ENCODE measurements at places on chromosomes 13 and 19.
A peak's percentile ranks its signal among the peaks of the same experiment; 100 is the strongest.

GRCh38 chr13:49858178-49858856 lies 65.8 kb upstream of the KPNA3 start:
- no peak for DNase-seq

DNA sequence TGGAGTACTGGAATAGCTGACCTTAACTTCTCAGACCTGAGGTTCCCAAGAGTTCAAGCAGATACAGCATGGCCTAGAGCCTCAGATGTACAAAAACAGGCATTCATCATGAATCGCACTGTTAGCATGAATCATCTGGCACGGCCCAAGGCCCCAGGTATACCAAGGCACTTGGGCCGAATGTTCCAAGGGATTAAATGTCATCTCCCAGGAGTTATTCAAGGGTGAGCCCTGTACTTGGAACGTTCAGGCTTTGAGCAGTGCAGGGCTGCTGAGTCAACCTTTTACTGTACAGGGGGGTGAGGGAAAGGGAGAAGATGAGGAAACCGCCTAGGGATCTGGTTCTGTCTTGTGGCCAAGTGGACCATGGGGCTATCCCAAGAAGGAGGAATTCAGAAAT lies 6.3 kb downstream of the KLK3 start:
- no peak for DNase-seq

DNA sequence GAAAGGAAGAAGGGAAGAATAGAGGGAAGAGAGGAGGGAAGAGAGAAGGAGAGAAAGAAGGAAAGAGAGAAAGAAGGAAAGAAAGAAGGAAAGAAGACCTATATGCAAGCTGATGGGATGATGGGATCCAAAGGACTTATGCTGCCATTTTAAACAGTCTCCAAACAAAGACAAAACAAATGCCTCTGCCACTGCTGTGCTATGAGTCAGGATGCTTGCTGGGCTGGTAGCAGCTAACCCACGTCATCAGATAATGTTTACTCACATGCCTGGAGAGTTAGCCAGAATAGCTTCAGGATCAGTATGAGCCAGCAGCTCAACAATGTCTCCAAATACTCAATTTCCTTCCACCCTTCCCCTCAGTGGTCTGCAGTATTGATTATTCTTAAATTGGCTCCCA lies 12.0 kb upstream of the ZNF274 start:
- no peak for DNase-seq

DNA sequence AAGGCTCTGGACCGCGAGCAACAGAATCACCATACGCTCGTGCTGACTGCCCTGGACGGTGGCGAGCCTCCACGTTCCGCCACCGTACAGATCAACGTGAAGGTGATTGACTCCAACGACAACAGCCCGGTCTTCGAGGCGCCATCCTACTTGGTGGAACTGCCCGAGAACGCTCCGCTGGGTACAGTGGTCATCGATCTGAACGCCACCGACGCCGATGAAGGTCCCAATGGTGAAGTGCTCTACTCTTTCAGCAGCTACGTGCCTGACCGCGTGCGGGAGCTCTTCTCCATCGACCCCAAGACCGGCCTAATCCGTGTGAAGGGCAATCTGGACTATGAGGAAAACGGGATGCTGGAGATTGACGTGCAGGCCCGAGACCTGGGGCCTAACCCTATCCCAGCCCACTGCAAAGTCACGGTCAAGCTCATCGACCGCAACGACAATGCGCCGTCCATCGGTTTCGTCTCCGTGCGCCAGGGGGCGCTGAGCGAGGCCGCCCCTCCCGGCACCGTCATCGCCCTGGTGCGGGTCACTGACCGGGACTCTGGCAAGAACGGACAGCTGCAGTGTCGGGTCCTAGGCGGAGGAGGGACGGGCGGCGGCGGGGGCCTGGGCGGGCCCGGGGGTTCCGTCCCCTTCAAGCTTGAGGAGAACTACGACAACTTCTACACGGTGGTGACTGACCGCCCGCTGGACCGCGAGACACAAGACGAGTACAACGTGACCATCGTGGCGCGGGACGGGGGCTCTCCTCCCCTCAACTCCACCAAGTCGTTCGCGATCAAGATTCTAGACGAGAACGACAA lies 1.8 kb downstream of the PCDH17 start:
- DNase-seq, result peak; percentile 71

GRCh38 chr13:72168126-72168855 lies 301.3 kb upstream of the DACH1 start:
- DNase-seq, result no peak

DNA sequence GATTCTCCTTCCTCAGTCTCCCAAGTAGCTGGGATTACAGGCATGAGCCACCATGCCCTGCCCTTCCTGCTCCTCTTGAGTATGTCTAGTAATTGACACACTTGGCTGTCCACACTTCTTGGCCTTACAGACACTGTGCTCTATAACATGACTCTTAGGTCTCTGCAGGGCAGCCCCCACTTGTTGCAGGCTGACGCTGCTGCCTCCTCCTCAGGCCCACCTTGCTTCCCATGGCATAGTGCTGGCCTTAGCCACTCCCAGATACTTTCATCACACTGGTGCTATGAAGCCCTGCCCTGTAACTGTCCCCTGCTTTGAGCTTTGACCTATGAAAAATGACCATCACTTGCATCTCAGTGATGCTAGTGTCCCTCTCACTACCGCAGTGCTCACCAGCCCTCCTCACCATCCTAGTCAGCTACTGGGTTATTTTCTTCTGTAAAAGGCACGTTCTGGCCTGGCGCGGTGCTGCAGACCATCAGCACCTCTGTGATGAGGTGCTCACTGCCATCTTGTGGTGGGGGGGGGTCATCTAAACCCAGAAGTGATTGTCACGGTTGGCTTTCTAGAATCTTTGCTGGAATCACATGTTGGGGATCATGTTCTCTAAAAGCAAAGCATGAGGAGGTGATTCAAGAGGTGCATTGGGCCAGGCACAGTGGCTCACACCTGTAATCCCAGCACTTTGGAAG lies 9.8 kb downstream of the ERICH4 start:
- DNase-seq, result no peak

DNA sequence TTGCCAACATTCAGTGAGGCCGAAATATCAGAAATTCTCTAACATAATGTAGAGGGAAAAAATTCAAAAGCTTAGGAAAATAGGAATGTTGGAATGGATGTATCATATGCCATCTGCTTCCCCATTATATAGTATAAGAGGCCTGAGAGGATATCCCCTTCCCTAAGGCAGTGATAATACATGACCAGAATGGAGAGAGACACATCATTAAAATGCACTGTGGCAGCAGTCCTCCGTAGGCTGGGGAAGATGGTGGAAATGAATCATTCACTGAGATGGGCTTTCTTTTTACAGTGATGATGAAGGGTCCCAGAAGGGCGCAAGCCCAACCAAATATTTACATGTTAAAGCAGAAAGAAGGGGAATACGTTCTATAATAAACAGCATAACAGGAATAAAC lies 799.1 kb upstream of the SPRY2 start:
- DNase-seq, result no peak

- DNase-seq, result no peak
Measured at GRCh38 chr19:4474514-4475022, 2.5 kb downstream of the HDGFL2 start.

GRCh38 chr13:90709319-90709718 lies 638.2 kb upstream of the MIR17HG start:
- no peak for DNase-seq

DNA sequence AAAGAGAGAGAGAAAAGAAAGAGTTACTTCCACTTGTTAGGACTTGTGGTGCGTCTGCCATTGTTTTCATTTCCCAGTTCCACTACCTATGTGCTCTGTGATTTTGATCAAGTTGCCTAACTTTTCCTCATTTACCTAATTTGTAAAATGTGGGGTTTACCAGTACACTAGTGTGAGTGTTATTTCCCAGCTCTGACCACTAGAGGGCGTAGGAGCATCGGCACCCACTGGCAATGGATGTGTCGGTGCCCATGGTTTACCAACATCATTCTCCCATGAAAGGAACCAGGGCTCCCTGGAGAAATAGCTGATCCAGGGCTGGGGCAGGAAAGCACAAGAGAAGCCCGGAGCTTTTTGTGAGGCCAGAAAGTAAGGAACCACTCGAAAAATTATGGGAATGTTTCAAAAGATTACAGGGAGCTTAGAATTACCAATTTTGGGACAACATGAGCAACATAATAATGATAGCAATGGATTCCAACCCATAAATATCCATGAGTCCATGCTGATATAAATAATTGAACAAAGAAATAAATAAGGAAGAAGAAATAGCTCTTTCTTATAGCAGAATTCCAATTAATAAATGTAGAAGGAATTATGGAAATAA lies 15.1 kb upstream of the CEACAM4 start:
- DNase-seq, result no peak

- DNase-seq, result no peak
Measured at GRCh38 chr19:395467-395866, 13.5 kb downstream of the C2CD4C start.

DNA sequence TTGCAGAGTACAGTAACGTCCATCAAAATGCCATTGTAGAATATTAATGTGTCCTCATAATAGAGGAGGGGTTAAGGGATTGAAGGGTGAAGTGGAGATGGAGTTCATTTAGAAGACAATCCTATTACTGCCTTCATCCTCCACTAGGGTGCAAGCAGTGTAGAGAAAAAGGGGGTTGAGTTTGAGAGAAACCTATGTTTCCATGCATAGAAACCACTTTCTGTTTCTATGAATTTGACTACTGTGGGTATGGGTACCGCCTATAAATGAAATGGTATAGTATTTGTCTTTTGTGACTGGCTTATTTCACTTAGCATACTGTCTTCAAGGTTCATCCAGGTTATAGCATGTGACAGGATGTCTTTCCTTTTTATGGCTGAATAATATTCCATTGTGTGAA lies 156.0 kb downstream of the GGACT start:
- DNase-seq, result no peak

DNA sequence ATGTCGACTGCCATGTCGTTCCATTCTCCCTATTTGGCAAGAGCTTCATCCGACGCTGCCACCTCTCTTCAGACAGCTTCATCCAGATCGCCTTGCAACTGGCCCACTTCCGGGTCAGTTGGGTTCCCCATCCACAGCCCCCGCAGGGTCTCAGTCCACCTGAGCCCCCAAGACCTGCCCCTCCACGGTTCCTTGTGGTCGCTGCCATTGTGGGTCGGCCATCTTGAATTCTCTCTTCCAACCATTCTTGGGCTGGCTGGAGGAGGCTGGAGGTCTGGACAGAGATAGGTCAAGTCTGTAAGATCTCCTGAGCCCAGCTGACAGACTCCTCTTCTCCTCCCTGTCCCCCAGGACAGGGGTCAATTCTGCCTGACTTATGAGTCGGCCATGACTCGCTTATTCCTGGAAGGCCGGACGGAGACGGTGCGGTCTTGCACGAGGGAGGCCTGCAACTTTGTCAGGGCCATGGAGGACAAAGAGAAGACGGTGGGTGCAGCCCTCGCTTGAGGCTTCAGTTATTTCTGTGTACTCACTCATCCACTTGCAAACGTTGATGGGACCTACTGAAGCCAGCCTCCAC lies 19.5 kb downstream of the CPT1C start:
- no peak for DNase-seq

- no peak for DNase-seq
Measured at GRCh38 chr19:18932216-18932841, 8.7 kb downstream of the HOMER3 start.

- DNase-seq, result no peak
Measured at GRCh38 chr13:51595416-51595815, 11.2 kb downstream of the WDFY2 start.

DNA sequence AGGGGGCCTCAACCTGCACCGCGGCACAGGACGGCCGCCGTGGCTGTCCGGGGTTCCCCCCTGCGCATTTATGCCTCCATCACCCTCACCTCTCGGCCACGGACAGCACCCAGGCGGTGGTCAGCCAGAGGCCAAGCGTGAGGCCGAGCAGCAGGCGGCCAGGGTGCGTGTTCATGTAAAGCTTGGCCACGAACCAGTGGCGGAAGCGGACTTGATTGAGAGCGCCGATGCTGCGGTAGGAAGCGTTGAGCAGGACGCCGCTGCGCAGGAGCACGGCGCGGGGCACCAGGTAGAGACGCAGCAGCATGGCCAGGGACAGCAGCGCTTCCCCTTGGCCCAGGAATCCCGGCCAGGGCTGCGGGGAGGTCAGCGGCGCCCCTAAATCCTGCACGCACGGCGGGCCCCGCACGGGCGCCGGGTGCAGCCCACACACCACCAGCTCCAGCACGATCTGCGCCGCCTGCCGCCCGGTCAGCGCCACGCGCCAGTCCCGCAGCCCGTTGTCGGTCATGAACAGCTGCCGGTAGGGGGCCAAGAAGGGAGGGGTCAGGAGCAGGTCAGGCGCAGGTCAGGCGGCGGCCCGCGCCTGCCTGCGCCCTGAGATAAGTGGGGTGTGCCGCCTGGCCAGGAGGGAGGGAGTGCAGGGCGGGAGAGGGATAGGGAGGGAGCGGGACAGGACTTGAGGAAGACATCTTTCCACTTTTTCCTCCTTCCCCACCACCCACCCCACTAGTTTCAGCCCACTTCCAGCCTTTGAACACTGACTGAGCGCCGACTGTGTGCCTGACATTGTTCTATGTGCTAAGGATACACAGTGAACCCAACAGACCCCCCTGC lies 6.5 kb downstream of the KCNN4 start:
- no peak for DNase-seq

DNA sequence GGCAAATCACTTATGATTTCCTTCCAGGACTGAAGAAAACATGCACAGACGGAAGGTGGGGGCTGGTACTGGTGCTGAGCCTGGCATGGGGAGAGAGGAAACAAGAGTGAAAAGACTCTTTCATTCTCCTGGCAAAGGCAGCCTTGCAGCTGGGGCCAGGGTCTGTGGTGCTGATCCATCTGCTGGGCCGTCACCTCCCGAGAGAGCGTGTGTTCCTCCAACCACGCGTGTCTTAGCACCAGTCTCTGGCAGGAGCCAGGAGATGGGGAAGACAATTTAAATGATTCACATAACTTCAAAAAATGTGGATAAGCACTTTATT lies 23.9 kb upstream of the SPART start:
- no peak for DNase-seq

DNA sequence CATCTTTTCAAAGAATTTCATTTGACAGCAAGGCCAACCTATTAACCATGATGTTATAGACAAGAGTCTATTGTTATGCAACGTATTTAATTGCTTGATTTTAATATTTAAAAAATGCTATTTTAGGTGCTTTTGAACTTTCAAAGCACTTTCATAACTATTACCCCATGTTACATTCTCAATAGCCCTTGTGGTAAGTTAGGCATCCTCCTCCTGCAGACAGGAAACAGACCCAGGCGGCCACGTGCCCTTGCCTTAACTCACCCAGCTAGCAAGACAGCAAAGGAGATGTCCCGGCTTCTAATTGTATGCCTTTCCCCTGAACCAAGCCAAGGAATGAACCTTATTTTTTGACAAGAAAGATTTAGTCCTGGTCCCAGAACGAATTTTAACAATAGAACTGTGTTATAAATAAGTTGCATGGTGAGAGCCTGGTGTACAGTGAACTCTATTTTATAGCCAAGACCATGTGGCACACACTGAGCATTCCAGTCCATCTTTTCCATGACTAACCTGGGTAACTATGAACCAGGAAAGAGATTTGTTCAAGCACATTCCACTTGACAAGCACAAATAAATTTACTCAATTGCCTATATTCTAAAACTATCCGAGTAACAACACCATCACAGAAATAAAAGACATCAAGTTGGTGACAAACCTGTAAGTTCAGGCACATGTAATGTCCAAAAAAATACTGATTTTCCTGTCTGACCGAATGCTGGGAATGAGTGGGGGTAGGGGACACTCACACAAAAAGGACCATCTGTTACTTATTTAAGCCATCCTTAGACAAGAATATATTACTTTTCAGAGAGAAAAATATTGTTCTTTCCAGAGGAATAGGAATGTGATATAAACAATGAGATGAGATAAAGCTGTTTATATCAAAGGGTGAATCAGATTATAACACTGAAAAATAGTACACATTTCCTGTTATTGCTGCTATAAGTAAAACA lies 163.0 kb downstream of the EFNB2 start:
- DNase-seq, result no peak
